ENCODE measurements at places on chromosomes 5 and 9.
A peak's percentile ranks its signal among the peaks of the same experiment; 100 is the strongest.

DNA sequence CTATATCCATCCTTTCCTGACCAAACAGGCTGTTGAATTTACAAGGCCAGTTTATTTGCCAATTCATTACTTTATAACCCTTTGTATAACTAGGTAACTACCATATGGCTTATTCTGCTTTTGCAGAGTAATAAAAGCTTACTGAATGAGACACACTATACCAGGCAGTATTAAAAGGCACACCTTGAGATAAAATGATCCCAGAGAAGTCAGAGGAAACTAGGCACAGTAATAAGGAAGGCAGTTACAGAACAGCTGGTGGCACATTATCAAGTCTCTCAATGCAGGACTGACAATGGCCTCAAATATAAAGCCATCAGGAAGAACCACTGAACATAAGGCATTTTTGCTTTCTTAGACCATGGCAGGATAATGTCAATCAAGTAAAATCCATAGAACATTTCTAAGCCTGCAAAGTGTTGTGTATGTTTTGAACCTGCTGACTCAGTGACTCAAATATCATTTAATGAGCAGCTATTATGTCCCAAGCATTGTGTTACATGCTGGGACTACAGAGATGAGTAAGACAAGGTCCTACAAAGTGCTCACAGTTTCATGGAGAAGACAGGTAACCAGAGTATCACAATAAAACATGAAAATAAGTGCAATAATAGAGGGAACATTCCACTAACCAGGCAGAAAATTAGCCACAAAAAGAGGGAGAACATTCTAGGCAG is 52.5 kb downstream of the OXCT1 start:
- DNase-seq, result no peak

DNA sequence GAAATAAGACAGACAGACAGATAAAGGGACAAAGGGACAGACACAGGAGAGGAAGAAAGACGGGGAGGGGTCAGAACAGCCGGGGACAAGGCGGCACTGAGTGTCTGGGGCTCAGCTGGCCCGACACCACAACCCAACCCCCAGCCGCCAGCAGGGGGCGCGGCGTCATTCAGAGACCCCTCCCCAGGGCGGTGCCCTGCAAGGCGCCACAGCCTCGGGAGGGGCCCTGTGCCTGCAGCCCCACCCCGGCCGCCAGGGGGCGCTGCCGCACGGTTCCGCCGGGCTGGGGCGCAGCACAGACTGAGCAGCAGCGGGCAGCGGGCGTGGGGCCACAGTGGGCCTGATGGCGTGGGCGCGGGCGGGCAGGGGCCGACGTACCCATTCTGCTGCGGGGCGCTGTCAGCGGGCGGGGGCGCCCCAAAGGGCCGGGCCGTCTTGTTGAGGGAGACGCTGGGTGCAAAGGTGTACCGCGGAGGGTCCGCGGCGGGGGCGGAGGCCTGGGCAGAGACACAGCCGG is 5.9 kb downstream of the PDLIM7 start:
- DNase-seq, result peak; percentile 37

- DNase-seq, result no peak
Measured at GRCh38 chr5:134135091-134135655, 20.7 kb downstream of the TCF7 start.

GRCh38 chr9:120735415-120736126 is 21.3 kb upstream of the MEGF9 start:
- DNase-seq, result peak; percentile 71

- no peak for DNase-seq
Measured at GRCh38 chr5:37771731-37772130, 68.1 kb downstream of the GDNF start.

DNA sequence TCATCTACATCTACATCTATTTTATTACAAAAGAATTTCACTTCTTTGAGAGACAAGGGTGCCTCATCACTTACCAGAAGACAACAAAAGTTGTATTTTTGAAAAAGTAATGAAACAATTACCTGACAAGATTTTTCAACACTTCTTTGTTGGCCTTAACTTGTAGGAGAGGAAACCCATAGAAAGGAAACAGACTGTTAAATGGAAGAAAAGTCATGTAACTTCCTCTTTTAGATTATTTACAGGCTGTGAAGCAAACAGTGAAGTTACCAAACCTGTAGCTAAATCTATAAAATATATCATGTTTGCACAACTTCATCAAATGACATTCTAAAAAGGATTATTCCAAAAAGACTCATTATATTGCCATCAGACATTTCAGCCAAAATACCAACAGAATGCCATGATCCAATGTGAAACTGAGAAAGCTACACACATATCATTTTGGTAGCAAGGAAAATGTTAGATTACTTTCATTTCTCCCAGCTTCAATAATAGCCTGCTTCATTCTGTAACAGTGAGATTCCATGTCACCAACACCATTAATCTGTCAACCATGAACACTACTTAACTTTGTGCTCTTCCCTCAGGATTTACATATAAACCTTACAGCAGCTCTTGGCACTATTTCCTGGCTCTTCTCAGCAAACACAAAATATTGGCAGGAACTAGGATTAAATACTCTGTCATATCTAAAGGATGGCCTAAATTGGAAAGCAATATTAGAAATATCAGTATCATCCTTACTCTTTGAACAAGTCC is 122.5 kb downstream of the MCTP1 start:
- DNase-seq, result peak; percentile 79

GRCh38 chr5:106307265-106307664 is 1363.5 kb downstream of the EFNA5 start:
- no peak for DNase-seq

DNA sequence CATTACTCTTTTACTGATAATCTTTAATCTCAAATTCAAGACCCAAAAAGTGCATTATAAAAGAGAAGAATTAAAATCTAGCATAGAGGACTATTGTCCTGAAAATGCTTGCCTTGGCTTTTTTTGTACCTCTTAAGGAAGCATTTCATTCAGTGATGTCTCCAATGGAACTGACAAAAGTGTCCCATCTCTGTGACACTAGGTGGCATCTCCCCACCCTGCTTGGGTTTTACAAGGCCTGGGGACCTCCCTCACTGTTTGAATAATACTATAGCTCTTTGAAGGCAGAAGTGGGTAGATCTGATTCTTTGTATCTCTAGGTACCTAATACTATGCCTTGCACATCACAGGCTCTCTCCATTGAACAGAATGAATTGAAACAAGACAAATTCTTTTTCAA is 180.6 kb downstream of the EPB41L4A start:
- DNase-seq, result no peak

GRCh38 chr9:104805441-104805840 is 41.5 kb downstream of the NIPSNAP3B start:
- DNase-seq, result no peak

DNA sequence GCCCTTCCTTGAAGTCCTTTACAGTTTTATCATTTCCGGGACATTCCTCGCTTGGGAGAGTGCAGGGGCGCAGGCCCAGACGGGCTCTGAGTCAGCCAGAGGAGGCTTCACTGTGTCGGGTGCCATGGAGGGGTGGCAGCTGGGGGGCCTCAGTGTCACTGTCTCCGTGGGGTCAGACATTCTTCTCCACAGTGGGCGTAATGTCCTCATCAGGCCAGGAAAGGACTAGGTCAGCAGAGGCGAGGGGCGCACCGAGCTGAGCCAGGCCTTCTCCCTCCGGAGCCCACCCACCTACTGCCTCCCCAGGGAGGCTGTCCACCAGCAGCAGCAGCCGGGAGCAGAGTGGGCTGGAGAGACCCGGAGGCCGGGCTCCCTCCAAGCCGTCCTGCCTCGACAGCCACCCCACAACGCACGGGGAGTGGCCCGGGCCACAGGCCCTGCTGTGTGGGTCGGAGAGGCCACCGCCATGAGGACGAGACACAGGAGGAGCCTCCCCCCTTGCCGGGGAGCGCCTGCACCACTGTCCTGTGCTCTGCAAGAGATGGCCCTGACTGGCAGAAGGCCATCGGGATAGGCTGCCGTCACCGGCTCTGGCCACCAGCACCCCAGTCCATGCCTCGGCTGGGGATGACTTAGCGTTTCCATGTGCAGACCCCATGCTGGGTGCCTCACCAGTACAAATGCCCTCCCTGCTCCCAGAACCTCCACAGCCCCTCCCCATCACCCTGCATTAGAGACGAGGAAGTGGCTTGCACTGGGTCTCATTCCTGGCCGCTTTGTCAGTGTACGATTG is 26.5 kb downstream of the SARDH start:
- DNase-seq, result no peak

DNA sequence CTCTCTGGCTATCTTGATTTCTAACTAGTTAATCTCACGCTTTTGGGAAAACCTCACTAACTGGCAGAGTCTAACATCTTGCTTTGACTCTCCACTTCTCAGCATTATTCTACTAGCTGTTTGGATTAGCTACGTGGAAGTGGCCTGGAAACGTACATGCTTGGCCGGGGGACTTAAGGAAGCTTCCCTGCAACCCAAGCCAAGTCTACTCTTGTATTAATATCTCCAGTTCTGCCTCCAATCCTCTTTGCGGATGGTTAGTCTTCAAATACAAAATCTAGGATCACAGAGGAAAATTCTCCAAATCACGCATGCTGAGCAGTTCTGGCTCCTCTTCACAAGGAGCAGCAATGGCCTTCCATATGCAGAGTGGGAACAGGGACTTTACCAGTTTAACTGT is 51.8 kb upstream of the RETREG1 start:
- no peak for DNase-seq

- DNase-seq, result no peak
Measured at GRCh38 chr5:173271419-173271818, 36.4 kb upstream of the NKX2-5 start.

DNA sequence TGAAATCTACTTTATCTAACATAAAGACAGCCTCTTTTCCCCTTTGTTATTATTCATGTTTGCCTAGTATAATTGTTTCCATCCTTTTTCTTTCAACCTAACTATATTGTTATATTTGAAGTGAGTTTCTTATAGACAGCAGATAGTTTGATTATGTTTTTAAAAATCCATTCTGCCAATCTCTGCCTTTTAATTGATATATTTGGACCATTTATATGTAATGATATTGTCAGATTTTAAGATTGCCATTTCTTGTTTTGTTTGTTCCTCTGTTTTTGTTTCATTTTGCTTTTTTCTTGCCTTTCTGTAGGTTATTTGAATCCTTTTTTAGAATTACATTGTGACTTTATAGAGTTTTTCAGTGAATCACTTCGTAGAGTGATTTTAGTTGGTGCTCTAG is 74.8 kb upstream of the TMEM171 start:
- DNase-seq, result no peak

DNA sequence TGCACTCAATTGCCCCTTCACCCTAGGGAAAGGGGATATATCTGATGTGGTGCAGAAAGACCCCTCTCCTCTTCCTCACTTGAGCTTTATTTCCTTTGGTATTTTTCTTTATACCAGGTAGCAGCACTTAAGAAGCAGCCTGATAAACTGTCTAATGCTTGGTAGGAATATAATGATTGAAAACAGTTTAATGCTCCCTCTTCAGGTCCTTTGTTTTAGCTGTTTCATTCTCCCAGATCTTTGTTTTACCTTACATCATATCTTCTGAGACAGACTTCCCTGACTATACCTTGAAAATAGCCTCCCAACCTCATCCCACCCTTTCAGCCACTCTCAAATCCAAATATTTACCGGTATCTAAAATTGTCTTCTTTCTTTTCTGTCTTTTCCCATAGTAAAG is 87.9 kb downstream of the NUDT12 start:
- DNase-seq, result no peak

GRCh38 chr5:157164521-157164920 is 1.5 kb downstream of the GARIN3 start:
- DNase-seq, result no peak

DNA sequence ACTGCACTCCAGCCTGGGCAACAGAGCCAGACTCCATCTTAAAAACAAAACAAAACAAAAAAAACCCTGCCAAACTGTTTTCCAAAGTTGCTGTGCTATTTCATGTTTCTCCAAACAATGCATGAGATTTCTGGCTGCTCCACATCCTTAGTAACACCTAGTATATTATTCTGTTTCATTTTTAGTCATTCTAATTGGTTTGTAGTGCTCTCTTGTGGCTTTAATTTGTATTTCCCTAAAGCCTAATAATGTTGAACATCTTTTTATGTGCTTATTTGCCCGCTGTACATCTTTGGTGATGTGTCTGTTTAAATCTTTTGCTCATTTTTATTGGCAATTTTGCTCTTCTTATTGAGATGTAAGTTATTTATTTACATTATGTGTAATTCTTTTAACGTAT is 18.4 kb upstream of the TTC1 start:
- no peak for DNase-seq

- no peak for DNase-seq
Measured at GRCh38 chr5:173662581-173663351, 46.3 kb upstream of the BOD1 start.

DNA sequence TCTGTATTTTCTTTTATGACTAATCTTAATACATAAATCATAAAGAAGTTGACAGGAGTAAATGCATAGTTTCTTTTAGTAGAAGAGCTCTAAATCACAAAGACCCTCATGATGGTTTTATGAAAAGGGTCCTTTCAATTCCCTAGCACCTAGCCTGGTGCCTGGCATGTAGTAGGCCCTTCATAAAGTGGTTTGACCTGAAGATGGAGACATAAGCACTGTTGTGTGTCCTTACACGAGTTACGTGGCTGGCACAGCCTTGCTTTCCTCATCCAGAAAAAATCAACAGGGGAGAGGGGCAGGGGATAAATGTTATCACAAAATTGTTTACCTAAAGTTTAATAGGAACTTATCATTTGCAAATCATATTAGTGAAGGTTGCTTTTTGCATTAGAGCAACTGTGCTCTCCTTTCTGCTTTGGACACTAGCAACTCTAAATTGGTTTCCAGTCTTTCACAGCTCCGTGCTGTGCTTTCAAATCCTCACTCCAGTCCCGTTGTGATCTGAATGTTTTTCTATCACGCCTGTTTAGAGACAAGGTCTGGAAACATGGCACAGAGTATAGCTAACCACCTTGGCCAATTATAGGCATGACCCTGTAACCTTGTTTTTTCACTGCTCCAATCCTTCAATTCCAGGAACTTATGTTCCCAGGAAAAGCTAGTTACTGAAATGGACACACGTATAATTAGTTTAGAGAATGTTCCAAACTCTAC is 55.7 kb downstream of the ARL15 start:
- peak; percentile 12 for DNase-seq

All from KBM-7 (cell line).